CD8-positive, alpha-beta memory T cell (primary cell): ENCODE measurements at places on chromosomes 16 and 17.

- no peak for DNase-seq
Observed at GRCh38 chr17:76909971-76910760, 42.0 kb downstream of the MGAT5B start.

- no peak for DNase-seq
Observed at GRCh38 chr17:68794636-68795434, 160.4 kb downstream of the ABCA8 start.

- no peak for DNase-seq
Observed at GRCh38 chr16:2883458-2883908, 468 bp downstream of the FLYWCH2 start.

GRCh38 chr17:8514801-8515200 is 79.1 kb downstream of the NDEL1 start:
- no peak for DNase-seq

DNA sequence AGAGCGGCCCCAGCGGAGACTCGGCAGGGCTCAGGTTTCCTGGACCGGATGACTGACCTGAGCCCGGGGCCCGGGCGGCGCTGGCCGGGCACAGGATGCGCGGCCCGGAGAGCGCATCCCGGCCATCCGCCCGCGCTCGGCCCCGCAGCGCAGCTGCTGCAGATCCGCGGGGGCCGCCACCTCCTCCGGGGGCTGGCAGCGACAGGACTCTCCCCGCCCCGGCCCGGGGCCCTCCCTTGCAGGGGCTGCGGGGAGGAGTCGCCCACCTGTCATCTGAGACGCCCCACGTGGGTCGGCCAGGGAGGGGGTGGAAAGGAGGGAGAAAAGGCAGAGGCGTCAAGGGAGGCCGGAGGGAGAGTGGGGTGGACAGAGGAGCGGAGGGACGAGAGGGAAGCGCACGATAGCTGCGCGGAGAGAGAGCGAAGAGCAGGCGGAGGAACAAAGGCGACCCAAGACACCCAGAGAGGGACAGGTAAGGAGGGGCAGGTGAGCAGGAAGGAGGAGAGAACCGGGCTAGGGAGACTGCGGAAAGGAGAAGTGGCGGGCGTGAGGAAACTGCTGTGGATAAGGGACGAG is 471 bp upstream of the PRKAR1A start:
- peak; percentile 74 for DNase-seq

DNA sequence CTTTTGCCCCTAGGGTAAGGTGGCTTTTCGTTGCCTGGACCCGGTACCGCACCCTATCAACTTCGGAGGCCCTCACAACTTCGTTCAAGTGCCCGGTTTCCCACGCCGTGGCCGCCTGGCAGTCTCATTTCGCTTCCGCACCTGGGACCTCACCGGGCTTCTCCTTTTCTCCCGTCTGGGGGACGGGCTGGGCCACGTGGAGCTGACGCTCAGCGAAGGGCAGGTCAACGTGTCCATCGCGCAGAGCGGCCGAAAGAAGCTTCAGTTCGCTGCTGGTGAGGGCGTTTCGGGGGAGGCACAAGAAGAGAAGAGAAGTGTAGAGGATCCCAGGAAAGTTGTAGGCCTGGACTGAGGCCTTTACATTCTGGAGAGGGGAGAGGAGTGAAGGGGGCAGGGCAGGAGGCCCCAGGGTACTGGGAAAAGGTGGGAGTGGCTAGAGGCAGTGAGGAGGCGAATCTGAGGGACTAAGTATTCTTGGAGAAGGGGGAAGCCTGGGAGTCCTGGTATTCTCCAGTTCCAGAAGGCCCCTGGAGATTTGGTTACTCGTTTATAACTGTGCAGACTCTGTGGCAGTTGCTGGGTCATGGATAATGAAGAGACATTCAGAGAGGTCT is 5.5 kb downstream of the CNTNAP1 start:
- DNase-seq: no peak

- DNase-seq: peak; percentile 32
Observed at GRCh38 chr17:37791447-37792399, 46.9 kb upstream of the HNF1B start.

DNA sequence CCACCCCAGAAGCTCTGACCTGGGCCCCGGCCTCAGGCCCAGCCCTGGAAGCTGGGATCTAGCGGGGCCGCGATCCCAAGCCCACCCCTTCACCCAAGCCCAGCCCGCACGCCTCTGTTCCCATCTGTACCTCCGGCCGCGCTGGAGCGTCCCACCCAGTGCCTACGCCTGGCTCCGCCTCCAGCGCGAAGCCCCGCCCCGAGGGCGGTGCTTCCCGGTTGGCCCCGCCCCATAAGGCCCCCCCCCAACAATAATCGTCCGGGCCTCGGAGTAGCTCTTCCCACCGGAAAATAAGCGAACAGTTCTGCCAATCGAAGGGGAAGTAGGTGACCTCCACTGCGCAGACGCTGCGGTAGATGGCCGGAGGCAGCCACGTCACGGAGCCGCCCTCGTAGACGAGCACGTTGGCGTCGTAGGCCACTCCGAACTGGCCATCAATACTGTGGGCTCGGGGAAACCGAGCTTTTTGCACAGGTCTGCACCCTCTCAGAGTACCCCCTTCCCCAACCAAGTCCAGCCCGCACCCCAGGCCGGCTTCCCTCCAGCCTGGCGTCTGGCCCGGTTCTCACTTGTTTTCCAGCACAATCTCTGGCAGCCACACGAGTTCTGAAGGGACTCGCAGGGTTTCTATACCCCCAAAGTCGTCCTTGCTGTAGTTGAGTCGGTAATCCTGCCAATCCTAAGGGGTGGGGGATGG is 1.1 kb downstream of the CHRNE start:
- DNase-seq: no peak

- peak; percentile 4 for DNase-seq
Observed at GRCh38 chr17:73956595-73957465, 246.6 kb upstream of the RPL38 start.

GRCh38 chr16:1926271-1926670 is 8.1 kb upstream of the HS3ST6 start:
- DNase-seq: no peak

- no peak for DNase-seq
Observed at GRCh38 chr16:55072976-55073375, 142.3 kb downstream of the IRX5 start.

- DNase-seq: no peak
Observed at GRCh38 chr16:30147843-30148510, 25.0 kb upstream of the MAPK3 start.

- no peak for DNase-seq
Observed at GRCh38 chr17:75069783-75070182, 18.0 kb upstream of the SLC16A5 start.

GRCh38 chr17:76715496-76715830 is 4.7 kb upstream of the MXRA7 start:
- DNase-seq: no peak

DNA sequence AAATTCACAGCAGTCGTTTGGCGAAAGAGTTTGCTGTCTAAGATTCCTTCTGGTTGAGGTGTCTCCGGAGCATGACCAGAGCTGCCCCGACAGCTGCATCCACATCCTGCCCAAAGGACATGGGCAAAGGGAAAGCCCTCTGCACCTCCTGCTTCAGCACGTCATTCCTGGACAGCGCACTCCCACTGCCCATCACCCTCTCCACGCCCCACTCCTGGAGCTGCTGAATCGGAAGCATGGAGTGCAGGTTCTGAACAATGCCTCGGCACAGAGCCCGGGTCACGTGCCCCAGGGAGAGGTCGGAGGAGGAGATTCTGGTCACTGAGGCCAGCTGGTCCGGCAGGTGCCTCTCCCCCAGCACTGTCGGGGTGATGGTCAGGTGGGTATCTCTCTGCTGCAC is 1.3 kb upstream of the TRPV1 start:
- no peak for DNase-seq

DNA sequence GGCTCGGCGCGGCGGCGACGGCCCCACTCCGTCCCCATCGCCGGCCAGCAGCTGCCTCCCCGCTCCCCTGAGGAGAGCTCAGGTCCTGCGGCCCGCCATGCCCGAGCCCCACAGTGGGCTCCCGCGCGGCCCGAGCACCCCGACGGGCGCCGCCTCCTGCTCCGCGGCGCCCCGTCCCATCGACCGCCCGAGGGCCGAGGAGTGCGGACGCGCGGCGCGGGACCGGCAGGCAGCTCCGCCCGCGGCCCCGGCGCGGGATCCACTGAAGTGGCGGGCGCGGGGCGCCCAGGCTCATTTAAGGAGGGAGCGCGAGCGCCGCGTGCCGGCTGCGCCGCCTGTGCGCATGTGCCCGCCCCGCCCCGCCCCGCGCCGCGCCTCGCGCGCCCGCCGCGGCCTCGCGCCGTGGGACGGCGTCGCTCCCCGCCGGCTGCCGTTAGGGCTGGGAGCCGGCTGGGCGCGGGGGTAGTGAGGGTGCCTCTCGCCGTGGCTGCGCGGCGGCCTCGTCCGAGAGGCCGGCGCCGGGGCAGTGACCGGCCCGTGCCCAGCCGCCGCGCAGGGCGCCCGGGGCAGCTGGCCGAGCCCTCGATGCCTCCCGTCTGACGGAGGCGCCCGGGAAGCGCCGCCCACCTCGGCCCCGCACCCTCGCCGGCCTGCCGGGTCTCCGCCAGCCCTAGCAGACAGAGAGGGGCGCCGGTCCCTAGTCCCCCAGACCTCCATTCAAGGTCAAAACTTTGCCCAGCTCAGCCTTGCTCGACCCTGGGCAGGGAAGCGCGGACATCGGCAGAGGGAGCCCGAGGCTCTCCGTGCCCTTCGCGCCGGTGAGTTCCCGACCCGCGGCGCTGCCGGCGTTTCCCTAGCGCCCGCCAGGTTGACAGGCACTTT is at the start of gene NETO2:
Gene NETO2 (minus strand): TSS at position 269 of the 882 bp plus-strand sequence. CDS start 333 bp downstream, outside the sequence.
- DNase-seq: peak; percentile 40

DNA sequence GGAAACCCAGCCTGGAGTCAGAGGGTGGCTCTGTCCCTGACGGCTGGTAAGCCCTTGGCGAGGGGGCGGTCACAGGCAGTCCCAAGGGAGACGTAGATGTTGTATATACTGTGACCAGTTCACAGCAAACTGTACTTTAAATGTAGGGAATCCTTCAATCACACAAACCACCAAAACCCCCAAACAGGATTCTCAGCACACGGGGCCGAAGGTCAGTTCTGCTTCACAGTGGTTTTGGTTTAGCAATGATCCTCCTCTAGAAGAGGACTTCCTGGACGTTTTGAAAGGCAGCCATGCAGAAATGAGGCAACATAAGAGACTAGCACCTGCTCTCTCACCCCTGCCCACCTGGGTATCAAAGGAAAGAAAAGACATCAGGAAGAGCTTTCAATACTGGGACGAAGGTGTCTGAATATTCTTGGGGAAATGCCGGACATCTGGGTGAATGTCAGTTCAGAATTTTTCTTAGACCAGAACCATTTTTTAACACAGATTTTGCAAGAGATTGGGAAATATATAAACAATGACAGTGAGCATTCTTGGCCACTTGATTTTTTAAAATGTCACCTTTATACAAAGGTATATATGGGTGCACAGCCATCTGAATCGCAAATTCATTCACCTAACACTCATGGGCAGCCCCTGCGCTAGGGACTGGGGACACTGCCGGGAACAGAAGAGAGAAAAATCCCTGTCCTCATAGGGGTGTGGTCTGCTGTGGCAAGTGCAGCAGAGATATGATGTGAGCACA is 74.2 kb downstream of the CRISPLD2 start:
- DNase-seq: no peak

- DNase-seq: no peak
Observed at GRCh38 chr16:73848993-73849392, 447.6 kb upstream of the PSMD7 start.

DNA sequence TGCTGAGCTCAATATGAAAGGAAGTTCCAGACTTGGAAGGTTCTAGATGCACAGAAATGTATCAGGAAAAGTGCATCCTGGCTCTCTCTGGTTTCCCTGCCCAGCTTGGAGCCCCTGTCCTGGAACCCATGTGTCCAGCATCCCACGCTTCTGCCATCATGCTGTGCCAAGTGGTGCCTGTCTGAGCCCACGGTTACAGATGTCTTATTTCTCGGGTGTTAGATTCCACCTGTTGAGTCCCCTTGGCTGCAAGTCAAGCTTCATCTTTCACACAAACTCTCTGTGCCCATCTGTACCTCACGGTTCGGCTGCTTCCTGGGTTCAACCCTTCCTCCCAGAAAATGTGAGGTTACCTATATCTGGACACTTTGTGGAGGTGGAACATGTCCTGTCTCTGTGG is 22.5 kb downstream of the OR1D5 start:
- DNase-seq: no peak

DNA sequence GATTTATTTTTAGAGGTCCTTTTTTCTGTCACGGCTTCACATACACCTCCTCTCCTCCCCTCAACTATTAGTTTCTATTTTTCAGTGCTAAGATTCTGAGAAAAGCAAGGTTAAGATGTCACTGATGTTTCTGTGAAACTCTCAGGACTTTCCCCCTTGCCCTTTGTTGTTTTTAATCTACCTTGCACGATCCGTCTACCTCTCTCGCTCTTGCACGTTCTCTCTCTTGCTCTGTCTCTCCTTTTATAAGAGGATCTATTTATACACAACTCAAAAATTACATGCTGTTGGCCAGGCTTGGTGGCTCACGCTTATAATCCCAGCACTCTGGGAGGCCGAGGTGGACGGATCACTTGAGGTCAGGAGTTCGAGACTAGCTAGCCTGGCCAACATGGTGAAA is 43.6 kb downstream of the RPA1 start:
- DNase-seq: no peak

DNA sequence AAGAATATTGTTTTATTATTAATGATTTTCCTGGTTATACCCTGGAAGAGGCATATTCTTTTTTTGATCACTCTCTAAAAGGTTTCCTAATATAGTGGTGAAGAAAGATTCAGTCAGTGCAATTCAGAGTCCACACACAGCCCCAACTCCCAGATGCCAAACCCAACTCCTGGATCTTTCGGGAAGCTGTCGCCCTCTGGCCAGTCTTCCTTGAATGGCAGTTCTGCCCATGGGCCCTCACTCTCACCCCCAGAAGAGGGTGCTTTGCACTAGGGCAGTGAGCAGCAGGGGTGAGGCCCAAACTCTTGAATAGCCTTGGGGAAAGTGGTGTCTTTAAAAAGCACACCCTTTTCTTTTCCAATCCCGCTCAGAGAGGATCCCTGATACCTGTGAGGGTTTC is 11.0 kb downstream of the KRT32 start:
- no peak for DNase-seq

DNA sequence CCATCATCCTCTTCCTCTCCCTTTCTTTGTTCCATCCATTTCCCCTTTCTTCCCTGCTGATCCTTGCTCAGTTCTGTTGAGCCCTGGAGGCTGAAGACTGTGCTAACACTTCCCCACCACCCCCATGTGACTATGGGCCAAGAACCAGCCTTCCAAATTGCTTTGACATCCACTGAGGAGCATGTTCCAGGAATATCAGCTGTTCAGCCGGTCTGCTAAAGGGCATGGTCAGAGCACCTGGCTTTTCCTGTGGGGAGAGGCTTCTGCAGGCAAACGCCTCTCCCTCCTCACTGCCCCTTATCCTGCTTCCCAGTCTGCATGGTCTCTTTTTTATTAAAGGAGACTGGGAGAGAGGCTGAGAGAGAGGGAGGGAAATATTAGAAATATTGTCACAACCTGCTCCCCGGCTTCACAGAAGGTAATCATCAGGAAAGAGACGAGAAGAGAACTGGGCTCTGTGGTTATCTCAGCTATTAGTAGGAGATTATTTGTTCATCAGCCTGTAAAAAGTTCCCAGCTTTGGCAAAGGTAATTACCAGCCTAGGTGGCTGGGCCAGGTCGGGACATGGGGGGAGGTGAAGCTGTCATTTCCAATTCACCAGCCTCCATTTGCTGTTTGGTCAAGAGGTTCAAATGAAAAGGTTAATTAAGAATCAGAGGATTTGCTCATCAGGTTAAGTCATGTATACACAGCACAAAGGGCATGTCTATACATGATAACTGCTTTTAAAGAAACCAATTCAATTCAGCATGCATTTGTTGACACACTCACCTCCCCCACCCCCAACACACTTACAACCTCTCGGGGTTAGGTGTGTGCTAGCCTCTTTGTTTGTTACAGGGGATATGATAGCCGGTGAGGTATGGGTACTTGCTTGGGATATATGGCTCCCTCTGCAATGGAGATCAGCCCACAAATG is 83.7 kb upstream of the CRHR1 start:
- no peak for DNase-seq

- no peak for DNase-seq
Observed at GRCh38 chr16:48901712-48902374, 291.9 kb upstream of the N4BP1 start.
